NCI-H2081 (cell line): ENCODE measurements at places on chromosomes 6 and 20.

- no peak for DNase-seq
These were observed 423.8 kb upstream of the JARID2 start for GRCh38 chr6:14822012-14822553.

DNA sequence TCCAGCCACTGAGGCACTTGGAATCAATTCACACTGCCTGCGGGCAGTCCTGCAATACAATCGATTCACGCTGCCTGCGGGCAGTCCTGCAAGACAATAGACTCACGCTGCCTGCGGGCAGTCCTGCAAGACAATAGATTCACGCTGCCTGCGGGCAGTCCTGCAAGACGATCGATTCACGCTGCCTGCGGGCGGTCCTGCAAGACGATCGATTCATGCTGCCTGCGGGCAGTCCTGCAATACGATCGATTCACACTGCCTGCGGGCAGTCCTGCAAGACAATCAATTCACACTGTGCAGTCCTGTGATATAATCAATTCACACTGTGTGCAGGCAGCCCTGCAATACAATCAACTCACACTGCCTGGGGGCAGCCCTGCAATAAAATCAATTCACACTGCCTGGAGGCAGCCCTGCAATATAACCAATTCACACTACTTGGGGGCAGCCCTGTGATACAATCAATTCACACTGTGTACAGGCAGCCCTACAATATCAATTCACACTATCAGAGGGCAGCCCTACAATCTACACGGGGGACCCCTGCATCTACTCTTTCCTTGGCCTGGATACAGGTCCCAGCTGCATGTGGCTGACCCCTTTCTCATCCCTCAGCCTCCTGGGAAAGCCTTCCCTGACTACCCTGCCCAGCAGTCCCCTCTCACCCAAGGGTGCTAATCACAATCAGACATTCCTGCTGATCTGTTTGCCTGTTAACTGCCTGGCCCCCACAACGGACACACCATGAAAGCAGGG, 10.4 kb downstream of the TAF4 start:
- DNase-seq: no peak

DNA sequence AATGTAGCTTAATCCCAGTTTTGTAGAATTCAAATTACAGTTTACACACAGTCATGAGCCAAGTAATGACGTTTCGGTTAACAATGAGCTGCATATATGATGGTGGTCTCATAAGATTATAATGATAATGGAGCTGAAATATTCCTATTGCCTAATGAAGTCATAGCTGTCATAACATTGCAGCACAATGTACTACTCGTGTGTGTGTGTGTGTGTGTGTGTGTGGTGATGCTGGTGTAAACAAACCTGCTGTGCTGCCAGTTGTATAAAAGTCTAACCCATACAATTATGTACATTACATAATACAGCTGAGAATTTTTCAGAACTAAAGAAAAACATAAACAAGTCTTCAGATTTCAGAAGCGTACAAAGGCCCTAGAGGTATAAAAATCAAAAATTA, 66.7 kb upstream of the ARID1B start:
- no peak for DNase-seq

- no peak for DNase-seq
These were observed 42.2 kb upstream of the OSTM1 start for GRCh38 chr6:108116546-108117426.

- DNase-seq: peak; percentile 87
These were observed at the start of gene ZNF334 for GRCh38 chr20:46512943-46513844. Gene ZNF334 (minus strand): TSS chr20:46513559. CDS start chr20:46512102, 1,457 bp downstream.
